ENCODE measurements at places on chromosomes 12 and 14.

- no peak for DNase-seq
These were observed 15.7 kb upstream of the AMN start for GRCh38 chr14:102906616-102907302.

GRCh38 chr14:105919458-105920150 is 393.2 kb downstream of the TMEM121 start:
- no peak for DNase-seq

GRCh38 chr12:69483700-69484099 is 13.5 kb downstream of the FRS2 start:
- no peak for DNase-seq

DNA sequence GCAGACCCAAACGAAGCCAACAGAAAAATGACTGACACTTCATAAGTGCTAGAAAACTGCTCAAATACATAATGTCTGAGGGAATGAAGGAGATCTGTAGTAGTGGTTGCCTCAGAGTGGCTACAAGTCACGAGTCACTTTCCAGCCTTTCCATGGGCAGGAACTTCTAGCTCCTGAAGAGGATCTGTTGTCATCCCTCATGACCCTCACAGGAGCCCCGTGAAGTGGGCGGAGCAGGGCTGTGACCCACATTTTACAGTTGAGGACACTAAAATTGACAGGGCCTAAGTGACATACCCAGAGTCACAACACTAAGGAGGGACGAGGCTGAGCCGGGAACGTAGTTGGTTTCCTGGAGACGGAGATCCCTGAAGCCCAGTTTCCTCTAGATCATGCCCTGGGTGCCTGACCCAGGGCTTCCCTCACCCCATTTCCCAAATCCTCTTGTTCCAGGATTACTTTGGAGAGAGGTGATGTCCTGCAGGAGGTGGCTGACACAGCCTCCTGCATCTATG is 45.8 kb upstream of the P2RX7 start:
- DNase-seq, result no peak

GRCh38 chr12:8078916-8079315 is 3.2 kb upstream of the NECAP1 start:
- DNase-seq, result no peak

- no peak for DNase-seq
These were observed 14.5 kb upstream of the ACTR6 start for GRCh38 chr12:100186071-100186470.

DNA sequence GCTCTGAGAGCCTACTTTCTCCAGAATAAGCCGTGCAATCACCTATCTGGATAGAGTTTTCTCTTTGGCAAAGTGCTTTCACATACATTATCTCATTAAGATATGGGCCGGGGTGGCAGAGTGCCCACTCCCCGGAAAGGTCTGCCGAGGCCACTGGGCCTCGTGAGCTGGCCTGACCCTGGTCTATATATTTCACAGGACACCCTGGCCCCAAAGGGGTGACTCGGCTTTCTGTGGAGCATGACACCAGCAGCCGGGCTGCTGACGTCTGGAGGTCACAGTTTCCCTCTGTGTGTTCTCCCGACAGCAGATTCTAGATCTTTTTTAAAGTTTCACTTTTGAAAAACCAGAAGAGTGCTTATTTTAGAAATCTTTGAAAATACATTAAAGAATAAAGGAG is 27.9 kb upstream of the ATP2A2 start:
- DNase-seq, result no peak

DNA sequence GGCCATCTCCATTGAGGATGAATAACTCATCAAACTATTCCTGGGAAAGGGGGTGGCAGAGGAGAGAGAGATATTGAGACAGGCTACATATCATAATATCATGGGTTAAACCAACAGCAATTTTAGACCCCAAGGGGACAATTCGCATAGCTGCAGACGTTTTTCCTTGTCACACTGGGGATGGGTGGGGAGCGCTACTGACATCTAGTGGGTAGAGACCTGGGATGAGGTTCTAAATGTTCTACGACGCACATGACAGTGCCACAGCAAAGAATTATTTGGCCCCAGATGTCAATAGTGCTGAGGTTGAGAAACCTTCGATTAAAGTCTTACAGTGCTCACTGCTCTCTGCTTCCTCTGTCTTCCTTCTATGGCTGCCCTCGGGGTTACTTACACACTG is 425.6 kb downstream of the NRXN3 start:
- no peak for DNase-seq

DNA sequence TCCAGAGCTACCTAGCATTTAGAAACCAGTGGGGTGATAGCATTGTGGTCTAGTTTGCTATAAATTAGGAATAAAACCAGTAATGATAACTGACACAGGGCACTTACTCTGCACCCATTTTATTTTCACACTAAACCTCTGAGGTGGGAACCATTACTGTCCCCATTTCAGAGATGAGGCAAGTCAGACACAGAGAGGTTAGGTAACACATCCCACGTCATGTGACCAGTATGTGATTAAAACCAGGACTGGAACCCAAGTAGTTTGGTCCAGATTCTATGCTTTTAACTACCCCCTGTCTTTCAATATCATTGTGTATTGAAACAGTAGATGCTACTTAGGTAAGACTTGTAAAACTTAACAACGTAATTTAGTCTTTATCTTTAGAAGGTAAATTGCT is 110.2 kb downstream of the PLXNC1 start:
- DNase-seq, result no peak

DNA sequence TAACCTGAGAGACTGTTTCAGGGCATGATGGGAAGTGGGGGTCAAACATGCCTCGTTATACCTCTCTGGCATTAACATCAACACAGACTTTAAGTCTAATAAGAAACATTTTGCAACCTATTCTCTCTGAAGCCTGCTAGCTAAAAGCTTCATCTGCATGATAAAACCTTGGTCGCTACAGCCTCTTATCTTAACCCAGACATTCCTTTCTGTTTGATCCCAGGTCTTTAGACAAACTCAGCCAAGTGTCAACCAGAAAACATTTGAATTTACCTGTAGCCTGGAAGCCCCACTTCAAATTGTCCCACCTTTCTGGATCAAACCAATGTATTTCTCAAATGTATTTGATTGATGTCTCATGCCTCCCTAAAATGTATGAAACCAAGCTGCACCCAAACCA is 9.1 kb downstream of the PPP2R3C start:
- DNase-seq, result no peak

DNA sequence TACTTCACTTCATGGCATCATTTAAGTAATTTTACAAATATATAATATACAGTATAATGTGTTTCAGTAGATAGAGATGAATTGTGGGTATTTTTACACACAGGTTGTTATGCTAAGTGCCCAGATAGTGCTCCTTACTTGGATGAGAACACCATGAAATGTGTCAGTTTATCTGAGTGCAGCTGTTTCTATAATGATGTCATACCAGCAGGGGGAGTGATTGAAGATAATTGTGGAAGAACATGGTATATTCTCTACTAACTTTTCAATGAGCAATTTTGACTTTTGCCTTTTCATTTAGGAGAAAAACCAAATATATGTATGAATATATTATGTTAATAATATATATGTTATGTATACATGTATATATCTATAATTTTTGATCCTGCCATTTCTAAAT is 221.6 kb downstream of the LRRK2 start:
- no peak for DNase-seq
